ENCODE measurements at places on chromosomes 3 and 15.

DNA sequence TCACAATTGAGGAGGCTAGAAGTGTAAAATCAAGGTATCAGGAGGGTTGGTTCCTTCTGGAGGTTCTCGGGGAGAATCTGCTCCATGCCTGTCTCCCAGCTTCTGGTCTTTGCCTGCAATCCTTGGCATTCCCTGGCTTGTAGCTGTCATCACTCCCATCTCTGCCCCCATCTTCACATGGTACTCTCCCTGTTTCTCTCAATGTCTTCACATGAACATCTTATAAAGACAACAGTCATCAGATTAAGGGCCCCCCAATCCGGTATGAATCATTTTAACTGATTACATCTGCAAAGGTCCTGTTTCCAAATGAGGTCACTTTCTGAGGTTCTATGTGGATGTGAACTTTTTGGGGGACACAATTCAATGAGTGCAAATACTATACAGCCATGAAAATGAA is 113.0 kb upstream of the GALNT15 start:
- no peak for DNase-seq

GRCh38 chr3:81789691-81790090 is 28.2 kb upstream of the GBE1 start:
- DNase-seq = no peak

DNA sequence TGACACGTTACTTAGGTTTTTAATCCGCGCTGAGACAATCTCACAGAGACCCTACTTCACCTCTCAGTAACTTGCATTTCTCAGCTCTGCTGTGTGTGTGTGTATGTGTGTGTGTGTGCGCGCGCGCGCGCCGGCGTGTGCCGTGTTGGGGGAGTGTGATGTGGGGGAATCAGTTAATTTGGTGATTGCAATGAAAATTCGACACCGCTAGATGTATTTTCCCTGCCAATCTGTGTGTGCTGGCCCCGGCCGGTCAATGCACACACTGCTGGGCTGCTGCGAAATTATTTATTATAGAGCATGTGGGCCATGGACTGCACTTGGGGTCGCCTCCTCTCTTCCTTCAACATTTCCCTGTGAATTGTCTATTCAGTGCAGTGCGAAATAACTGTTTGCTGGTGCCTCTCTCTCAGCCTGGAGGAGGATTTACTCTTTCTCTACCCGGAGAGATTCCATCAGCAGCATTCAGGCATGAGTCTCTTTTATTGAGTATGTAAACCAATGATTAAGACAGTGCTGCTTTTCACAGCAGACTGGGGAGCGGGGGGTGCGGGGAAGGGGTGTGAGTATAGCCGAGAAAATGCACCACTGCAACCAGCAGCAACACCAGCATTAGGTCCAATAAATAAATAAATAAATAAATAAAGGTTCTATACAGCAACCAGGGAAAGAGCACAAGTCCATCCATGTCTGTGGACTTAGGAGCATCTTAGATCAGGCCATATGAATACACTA is 2.9 kb downstream of the CADM2 start:
- DNase-seq = no peak

GRCh38 chr3:36444909-36445308 is 64.6 kb downstream of the STAC start:
- no peak for DNase-seq

DNA sequence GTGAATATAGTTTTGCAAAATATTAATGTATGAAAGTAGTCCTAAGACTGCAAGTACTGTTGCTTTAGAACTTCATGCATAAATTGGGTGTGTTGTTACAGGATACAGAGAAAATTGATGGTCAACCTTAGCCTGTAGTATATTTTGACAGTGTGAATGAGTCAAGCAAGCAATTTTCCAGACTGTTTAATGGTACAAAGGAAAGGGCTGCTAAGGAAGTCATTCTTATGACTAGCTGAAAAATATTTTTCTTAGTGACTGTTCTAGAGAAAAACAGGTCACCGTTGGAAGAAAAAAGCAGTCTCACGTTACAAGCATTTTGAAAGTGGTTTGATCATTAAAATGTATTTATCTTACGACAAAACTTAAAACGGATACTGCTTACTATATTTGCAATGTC is 49.2 kb downstream of the MBNL1 start:
- DNase-seq = no peak

DNA sequence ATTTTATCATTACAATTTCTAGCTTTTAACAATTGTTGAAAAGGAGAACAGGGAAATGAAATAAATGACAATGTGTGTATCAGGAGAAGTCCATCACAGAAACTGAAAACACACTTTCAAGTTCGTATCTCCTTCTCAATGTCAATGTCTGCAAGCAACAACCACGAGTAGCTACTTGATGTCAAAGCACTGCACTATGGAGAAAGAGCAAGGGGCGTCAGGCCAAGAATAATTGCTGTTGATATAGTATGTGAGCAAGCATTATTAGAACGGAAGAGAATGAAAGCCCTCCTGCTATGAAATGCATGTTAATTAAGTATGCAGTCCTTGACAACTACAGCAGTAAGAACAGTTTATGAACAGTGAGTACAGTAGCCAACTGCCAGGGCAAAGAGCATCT is 1250.1 kb downstream of the ZPLD1 start:
- no peak for DNase-seq

GRCh38 chr3:16789344-16790120 is 95.2 kb upstream of the PLCL2 start:
- no peak for DNase-seq

- DNase-seq = peak; percentile 6
These were observed 626.1 kb downstream of the MAGI1 start for GRCh38 chr3:65412588-65412987.

All from H4 (cell line).